Stimulated activated CD4-positive, alpha-beta T cell treated with anti-CD3 and anti-CD28 coated beads, Interleukin-12 subunit alpha, Interleukin-12 subunit beta, amount 100 ng/mL, for 48 hours (primary cell): ENCODE measurements at places on chromosomes 12 and 14.

- DNase-seq: no peak
These were observed 20.1 kb downstream of the RTN1 start for GRCh38 chr14:59850458-59850857.

- no peak for DNase-seq
These were observed 435.4 kb upstream of the STXBP6 start for GRCh38 chr14:25485381-25485780.

DNA sequence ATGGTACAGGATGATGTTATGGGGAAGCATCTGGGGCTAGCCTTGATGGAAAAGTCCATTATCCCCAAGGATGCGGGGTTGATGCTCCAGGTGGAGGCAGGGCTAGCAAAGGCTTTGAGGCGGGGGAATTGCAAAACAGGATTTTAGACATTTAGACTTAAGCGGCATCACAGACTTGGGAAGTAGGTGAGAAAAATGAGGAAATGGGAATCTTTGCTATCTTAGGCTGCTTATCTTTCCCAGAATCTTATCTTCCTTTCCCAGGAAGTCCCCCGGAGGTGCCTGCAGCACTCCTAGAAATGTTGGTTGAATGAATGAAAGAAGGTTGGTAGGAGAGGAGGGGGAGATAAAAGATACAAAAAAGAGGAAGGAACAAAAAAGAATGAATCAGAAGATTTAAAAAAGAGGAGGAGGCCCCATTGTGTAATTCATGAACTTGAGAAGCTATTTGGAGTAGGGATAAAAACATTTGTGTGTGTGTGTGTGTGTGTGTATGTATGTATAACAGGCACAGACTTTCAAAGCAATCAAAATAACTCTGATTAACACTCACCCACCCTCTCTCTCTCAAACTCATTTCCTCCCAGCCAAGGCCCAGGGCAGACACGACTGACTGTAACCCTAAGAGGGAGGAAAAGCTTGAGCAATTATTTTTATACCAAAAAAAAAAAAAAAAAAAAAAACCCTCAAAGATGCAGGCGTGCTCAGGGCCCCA is 62.5 kb upstream of the TBX3 start:
- no peak for DNase-seq

GRCh38 chr12:93148412-93148811 is 219.3 kb upstream of the EEA1 start:
- no peak for DNase-seq

GRCh38 chr14:70425354-70425753 is 8.5 kb upstream of the SYNJ2BP start:
- no peak for DNase-seq

GRCh38 chr12:57616383-57617101 is 5.3 kb downstream of the ARHGEF25 start:
- no peak for DNase-seq

- no peak for DNase-seq
These were observed 23.1 kb downstream of the GMFB start for GRCh38 chr14:54465654-54466053.

- no peak for DNase-seq
These were observed 20.4 kb downstream of the ADAM20 start for GRCh38 chr14:70514168-70515069.

- no peak for DNase-seq
These were observed 12.7 kb downstream of the CAMKK2 start for GRCh38 chr12:121283841-121284240.

GRCh38 chr14:45377166-45377565 is 124.2 kb upstream of the MIS18BP1 start:
- DNase-seq: no peak

- DNase-seq: no peak
These were observed 1.5 kb downstream of the CORO1C start for GRCh38 chr12:108729612-108730364.

GRCh38 chr14:95649230-95649629 is 37.0 kb upstream of the TCL1B start:
- no peak for DNase-seq

DNA sequence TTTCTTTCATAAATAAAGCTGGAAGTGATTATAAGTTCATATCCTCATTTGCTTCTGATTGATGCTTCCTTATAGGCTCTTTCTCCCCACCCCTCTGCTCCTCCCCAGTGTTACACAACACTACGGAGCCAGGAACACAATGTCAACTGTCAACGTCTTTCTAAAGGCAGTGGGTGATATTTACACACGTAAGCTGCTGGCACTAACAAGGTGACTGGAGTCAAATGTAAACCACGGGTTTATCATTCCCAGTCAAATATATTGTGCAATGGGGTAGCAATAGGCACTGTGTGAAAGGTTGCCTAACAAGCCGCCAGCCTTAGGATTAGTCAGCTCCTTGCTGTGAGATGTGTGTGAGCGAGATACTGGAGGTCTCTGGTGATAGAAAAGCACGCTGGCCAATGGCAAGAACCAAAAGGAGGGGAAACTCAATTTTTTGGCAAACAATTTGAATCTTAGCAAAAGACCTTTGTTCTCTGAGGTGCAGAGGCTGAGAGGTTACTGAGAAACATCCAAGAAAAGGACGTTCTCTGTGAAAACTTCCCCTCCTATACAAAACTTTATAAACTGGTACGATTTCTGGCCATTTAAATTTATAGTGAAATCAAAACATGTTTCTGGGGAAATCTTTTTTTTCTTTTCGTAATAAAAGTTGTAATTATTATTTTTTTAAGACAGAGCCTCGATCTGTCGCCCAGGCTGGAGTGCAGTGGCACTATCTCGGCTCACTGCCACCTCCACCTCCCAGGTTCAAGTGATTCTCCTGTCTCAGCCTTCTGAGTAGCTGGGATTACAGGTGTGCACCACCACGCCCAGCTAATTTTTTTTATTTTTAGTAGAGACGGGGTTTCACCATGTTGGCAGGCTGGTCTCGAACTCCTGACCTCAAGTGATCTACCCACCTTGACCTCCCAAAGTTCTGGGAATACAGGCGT is 22.3 kb upstream of the HECTD1 start:
- DNase-seq: no peak
